ENCODE measurements at places on chromosomes 13 and 19.

DNA sequence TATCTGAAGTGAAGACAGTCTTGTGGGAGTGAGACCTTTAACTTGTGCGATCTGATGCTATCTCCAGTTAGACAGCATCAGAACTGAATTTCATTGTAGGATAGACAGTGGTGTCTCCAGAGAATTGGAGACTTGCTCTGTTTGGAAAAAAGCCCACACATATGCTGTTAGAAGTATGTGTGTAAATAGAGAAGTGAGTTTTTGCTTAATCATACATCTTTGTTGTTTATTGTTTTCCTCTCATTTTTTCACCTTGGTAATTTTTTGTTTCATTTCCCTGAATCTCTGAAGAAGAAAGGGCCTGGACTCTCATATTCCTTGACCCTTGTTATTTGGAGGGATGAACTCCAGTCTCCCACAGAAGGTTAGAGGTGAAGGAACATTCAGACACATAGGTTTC, 21.8 kb downstream of the FPR3 start:
- DNase-seq, result no peak

- no peak for DNase-seq
Observed at GRCh38 chr19:19347401-19348110, 26.9 kb downstream of the MAU2 start.

- DNase-seq, result no peak
Observed at GRCh38 chr13:96982672-96983071, 11.6 kb downstream of the OXGR1 start.

- DNase-seq, result no peak
Observed at GRCh38 chr19:16213076-16213475, 15.4 kb downstream of the AP1M1 start.

DNA sequence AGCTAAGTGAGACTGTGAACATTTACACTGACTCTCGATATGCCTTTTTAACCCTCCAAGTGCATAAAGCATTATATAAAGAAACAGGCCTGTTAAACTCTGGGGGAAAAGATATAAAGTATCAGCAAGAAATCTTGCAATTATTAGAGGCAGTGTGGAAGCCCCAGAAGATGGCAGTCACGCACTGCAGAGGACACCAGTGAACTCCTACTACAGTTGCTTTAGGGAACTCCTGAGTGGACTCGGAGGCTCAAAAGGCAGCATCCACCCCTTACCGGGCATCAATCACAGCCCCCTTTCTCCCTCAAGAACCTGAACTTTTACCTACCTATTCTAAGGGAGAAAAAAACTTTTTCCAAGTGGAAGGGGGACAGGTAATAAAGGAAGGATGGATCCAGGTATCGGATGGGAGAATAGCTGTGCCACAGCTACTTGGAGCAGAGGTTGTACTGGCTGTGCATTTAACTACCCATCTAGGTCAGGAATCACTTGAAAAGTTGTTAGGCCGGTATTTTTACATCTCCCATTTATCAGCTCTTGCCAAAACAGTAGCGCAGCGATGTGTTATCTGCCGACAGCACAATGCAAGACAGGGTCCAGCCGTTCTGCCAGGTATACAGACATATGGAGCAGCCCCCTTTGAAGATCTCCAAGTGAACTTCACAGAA, 80.1 kb downstream of the ZNF486 start:
- no peak for DNase-seq

DNA sequence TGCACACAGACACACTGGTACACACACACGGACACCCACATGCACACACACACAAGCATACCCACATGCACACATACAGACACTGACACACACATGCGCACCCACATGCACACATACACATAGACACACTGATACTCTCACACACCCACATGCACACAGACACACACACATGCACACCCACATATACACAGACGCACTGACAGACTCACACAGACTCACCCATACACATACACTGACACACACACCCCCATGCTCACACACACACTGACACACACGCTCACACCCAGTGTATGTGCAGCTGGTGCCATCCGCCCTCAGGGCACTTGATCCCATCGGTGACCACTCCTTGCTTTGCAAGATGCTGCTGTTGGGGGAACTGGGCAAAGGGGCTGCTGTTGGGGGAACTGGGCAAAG, 9.7 kb upstream of the RASA3 start:
- no peak for DNase-seq

DNA sequence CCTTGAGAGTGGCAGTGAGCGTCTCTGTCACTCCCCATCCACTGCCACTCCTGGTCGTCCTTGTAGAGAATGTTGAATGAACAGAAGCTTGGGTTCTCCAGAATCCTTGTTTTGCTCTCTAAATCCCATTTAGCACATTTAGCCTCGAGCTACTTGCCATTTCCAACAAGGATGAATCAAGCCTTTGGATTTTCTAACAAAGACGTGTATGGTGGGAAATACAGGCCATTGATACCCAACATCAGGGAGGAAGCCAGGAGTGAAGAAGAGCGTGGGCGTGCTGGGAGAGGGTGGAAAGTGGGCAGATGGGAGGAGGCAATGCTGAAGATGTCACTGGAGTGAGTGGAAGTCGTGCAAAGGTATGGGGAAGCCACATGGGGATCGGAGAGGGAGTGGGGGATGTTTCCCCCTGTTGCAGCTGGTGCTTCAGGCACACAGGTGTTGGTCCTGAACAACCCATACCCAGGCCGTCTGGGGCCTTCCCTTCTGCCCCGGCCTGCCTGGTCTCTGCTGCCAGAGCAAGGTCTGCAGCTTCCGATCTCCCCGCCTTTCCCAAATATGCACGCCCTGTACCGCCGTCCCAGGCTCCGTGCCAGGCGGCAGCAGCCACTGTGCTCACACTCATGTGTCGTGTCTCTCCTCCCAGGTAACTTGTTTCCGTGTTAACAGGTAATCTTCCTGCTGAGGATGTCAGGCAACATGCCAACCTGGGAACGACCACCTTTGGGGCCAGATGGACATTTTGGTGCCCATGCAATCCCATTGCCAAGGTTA, 48.7 kb downstream of the ZIC5 start:
- DNase-seq, result no peak

GRCh38 chr19:53896682-53897081, 12.4 kb upstream of the CACNG7 start:
- no peak for DNase-seq

GRCh38 chr13:31485183-31485582, 254.1 kb upstream of the RXFP2 start:
- DNase-seq, result no peak

DNA sequence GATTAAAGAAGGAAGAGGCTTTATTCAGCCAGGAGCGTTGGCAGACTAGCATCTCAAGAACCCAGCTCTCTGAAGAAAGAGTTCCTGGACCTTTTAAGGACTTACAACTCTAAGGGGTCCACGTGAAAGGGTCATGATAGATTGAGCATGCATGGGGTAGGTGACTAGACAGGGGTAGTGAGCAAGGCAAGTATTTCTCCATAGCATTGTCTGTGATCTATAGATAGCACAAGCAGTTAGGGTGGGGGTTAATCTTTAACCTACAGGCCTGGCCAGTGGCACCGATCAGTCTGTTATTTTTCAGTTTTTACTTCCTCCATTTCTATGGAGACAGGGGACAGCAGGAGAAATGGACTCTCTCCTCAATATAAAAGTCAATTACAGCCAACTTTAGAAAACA, 983.7 kb downstream of the SLITRK1 start:
- DNase-seq, result no peak

DNA sequence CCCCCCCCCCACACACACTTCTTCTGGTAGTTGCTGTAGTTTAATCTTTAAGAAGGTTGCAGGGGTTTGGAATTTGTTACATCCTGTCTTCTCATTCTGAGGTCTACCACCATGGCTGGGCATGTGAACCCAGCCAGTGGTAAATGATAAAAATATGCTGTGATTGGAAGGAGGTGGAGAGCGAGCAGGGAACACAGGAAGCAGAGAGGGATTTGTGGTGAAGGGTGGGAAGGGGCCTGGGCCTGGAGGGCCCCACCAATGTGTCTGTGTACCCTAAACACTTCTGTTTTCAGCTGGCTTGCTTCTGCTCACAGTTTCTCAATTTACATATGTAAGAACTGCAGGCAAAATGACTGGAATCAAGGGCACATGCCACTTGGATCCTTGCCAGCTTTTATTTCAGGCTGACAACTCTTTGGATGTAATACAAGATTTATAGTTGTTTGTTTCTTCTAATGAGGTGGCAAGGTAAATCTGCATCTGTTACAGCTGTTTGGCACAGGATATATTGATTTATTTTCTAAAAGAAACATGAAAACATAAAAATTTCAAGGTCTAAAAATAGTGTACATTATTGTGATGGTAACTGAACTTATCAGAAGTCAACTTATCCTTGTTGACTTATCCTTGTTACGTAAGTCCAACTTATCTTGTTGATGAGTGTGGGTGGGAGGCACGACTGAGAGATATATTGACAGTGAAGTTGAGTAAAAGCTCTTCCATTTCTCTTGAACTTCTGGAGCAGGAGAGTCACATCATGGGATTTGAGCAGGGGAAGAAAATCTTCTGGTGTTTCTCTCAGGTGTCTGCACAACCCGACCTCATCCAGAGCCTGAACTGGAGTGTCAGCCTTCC, 313.2 kb downstream of the SHISA2 start:
- DNase-seq, result no peak

- peak; percentile 37 for DNase-seq
Observed at GRCh38 chr19:6476155-6476895, 5.3 kb downstream of the DENND1C start.

- DNase-seq, result no peak
Observed at GRCh38 chr13:74153316-74153715, 19.1 kb upstream of the KLF12 start.

GRCh38 chr13:95644601-95645052, at the start of gene DZIP1:
TSS of gene DZIP1 (minus strand) at chr13:95644706. CDS start at chr13:95642029, 2,677 bp downstream.
- no peak for DNase-seq

GRCh38 chr19:55519451-55520311, 17.3 kb downstream of the SBK2 start:
- DNase-seq, result no peak

DNA sequence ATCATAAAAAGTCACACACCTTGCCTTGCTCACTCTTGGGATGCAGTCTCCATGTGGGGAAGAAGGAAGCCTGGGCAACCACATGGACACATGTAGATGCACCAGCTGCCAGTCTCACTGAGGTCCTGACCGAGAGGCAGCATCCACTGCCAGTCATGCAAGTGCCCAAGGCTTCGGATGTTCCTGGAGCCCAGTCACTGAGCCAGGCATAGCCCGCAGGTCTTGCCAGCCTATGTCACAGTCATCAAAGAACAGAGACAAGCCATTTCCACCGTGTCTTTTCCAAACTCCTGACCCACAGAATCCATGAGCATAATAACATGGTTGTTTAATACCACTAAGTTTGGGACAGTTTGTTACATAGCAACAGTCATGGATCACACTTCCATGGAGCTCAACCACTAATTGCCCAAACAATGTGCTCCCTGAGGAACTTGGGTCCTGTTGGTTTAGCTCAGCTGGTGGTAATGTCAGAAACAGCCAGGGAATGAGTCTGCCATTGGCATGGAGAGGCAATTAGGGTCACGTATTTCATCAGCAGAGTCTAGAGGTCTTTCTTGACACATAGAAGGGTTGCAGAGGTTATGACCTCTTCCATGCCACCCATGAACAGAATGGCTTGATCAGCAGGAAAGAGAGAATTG, 21.5 kb downstream of the STARD13 start:
- DNase-seq, result no peak

- no peak for DNase-seq
Observed at GRCh38 chr13:109529964-109530363, 256.4 kb downstream of the IRS2 start.

- no peak for DNase-seq
Observed at GRCh38 chr19:35868172-35868822, at the start of gene APLP1. TSS of gene APLP1 (plus strand) at chr19:35868574. CDS start at chr19:35868637, 63 bp downstream.

DNA sequence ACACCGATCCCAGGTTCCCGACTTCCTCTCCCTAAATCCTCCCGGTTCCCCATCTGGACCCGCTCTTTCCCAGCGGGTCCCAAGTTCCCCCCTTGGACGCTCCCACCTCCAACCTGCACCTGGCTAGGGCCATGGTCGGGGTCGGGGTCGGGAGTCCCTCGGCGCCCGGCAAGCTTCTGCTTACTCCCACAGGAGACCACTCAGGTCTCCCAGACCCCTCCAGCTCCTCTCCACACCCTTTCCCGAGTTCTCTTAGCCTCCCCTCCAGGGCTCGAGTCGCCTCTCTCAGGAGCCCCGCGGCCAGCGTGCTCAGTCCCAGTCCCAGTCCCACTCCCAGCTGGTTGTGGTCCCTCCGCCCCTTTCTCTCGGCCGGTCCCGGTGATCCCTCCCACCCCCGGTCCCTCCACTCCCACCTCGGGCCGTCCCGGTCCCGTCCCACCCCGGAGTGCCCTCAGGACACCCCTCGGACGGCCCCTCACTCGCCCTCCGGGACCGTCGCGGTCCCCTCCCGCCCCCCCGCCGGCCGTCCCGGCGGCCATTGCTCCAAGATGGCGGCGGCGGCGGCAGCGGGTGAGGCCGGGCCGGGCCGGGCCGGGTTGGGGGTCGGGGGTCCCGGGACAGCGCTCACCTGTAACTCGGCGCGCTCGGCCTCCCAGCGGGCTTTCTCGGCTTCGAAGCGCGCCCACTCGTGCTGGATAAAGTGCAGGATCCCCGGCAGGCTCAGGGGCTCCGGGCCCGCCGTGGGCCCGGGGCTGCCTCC, at the start of gene FKRP:
Gene FKRP (plus strand): TSS at position 537 of the 760 bp plus-strand sequence. CDS start 9,394 bp downstream, outside the sequence.
- DNase-seq, result peak; percentile 32

DNA sequence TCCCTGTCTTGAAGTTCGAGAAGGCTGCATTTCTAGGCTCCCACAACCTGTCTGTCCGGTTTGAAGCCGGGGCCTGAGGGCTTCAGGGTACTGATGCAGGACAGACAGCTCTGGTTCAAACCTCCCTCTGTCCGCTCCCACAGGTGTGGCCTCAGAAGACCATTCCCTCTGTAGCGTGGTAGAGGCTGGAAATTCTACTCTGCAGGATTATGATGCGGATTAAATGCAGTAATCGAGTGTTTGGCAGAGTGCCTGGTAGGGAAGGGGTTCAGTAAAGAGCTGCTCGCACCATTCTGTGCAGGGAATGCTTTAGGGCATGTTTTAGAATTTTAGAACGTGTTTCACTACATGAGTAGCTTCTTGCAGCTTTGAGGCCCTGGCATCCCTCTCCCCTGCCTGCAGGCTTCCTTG, 30.5 kb downstream of the PPP1R37 start:
- no peak for DNase-seq

- DNase-seq, result no peak
Observed at GRCh38 chr13:66915596-66916185, 314.4 kb downstream of the PCDH9 start.

DNA sequence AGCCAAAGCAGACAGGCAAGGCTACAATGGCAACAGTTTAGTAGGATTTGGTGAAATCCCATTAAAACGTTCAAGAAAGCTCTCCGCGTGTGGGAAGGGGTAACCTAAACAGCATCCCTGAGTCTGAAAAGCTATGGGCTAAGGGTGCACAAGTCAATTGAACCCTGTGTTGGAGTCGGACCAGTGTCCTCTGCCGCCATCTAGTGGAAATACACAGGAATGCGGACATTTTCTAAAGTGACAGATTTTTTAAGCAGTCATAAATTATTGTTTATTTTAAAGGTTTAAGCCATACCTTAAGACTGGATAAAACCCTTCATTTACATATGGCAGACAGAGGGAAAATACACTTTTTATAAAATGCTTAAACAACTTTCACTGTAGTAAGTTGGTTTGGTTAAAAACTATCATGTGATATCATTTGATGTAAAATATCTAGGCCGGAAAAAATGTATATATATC, 26.5 kb upstream of the LSM14A start:
- DNase-seq, result peak; percentile 21
